ENCODE measurements at places on chromosomes 4 and X. TPM values are rescaled to one million over a fixed set of nuclear protein-coding genes. Genes with fewer than 3 reads are reported as not detected.
A peak's percentile ranks its signal among the peaks of the same experiment; 100 is the strongest.

- DNase-seq = peak; percentile 76
These were observed 24.8 kb downstream of the ZFYVE28 start for GRCh38 chr4:2393353-2394270.

- DNase-seq = no peak
These were observed 1.0 kb downstream of the SNX12 start for GRCh38 chrX:71067089-71067488.

The BEX1 gene
- total RNA-seq = 32.5 TPM

DNA sequence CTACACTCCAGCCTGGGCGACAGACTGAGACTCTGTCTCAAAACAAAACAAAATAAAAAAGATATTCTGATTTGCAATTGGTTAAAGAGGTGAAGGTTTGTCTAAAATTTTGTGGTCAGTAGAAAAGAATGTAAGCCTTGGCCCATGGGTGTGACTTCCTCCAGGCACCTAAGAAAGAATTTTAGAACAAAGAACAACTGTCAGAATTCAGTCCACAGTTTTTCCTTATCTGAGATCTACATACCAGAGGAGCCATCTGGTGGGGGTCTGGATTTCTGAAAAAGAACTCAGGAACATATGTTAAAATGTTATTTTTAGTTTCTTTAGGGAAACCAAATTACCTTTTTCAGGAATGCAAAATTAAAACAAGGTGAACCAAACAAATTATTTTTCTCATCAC, 434.1 kb downstream of the ANKRD50 start:
- no peak for DNase-seq

DNA sequence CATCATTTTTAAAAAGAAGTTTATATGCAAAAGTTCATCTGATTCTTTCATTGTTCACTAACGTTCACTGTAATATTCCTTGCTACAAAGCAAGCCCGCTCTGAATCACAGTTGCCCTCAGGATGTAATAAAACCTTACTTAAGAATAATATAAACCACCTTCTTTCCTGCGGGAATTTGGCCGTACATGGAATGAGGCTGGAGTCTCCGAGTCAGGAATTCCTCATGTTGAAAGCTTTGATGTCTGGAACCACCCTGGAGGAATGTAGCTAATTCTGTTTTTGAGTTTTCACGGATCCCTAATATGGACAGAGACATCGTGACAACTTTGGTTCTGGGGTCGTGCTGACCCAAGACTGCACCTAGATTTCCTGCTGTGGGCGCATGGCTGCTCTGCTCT, 58.5 kb downstream of the CRLF2 start:
- no peak for DNase-seq

DNA sequence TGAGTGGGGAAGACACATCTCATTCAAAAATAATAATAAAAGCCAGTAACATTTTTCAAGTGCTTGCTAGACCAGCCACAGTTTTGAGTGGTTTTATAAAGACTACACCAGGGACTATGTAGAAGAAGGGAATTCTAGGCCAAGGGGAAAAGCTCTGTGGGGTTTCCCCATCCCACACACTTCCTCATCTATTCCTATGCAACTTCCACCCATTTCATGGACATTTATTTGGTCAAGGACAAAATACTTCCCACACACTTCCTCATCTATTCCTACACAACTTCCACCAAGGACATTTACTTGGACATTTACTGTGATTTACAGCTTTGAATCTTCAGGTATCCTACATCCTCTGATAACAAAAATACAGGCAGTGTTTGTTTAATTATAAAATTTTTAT, 86.5 kb upstream of the KLF3 start:
- DNase-seq = no peak

The GAGE1 gene
- not detected for total RNA-seq

The ATP2B3 gene
- total RNA-seq = not detected

DNA sequence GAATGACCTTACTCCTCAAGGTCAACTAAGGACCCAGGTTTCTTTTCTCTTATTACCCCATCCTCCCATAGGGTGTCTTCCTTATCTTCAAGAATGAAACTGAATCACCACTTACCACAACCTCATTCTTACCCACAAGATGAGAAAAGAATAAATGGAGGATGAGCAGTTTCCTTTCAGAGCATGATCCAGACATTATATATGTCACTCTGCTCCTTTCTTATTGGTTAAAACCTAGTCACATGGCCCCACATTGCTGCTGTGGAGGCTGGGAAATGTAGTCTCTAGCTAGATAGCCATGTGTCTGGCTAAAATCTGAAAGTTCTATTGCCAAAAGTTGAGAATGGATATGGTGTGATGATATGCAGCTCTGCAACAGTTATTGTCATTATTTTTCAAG, 62.4 kb upstream of the RAI2 start:
- DNase-seq = no peak

The TBC1D14 gene
- total RNA-seq = 47.0 TPM

- DNase-seq = no peak
These were observed 8.8 kb downstream of the PLXNA3 start for GRCh38 chrX:154466907-154467306.

- DNase-seq = no peak
These were observed 45.3 kb upstream of the ZMAT1 start for GRCh38 chrX:101977106-101977505.

The PF4V1 gene
- total RNA-seq = not detected

The MAGEA2B gene
- not detected for total RNA-seq

DNA sequence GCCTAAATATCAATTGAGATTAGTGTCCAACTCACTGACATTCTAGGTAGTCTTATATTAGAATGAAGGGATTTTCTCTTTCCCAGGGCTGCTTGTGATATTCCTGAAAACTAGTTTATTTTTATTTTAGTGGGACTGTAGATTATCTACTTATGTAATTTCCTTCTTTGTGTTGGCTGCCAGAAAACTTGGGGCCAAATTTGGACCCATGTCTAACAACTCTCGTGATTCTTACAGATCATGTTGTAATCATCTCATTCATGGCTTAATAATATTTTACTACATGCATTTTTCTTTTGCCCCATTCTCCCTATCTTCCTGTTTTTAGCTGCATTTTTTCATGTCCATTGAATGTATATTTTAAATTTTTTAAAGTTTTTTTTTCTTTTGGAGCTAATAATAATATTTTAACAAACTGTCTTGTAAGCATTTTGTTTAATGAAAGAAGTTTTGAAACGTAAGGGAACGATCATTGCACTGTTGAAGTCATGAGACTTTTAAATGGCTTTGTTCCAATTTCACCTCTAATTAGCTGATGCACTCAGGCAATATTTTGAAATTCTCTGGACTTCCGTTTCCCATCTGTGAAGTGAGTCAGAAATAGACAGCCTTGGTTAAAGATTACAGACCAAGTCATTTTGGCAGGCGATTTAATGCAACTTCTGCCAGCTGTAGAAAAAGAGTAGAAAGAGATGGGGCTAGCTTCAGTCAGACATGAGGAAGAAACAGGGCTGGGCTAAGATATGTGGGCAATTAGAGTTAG, 14.3 kb upstream of the TDO2 start:
- DNase-seq = no peak

DNA sequence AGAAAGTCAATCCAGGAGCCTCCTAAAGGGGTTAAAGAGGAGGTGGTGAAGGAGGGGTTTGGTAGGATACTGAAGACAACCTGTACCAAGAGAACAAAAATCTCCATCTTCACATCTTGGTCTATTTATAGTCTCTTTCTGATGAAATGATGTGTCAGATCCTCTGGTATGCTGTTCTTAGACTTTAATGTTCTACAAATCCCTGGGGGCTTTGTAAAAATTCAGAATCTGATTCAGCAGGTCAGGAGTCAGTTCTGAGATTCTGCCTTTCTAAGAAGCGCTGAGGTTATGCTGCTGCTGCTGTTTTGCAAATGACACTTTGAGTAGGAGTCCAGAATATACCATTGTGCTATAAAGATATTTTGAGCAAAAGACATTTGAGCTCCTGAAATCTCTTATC, 172.9 kb upstream of the GLRA2 start:
- no peak for DNase-seq

- DNase-seq = no peak
These were observed 53.8 kb downstream of the NFKB1 start for GRCh38 chr4:102554992-102555391.

- no peak for DNase-seq
These were observed 49.7 kb upstream of the ANKRD17 start for GRCh38 chr4:73308286-73308685.

The COL4A6 gene
- total RNA-seq = 1.5 TPM

- no peak for DNase-seq
These were observed 43.5 kb downstream of the ASIC5 start for GRCh38 chr4:155822572-155822971.

- peak; percentile 44 for DNase-seq
These were observed 687 bp downstream of the CDK16 start for GRCh38 chrX:47218920-47219815.

The NPNT gene
- 795 TPM for total RNA-seq

GRCh38 chr4:178063568-178063967, 621.3 kb upstream of the AGA start:
- no peak for DNase-seq

- DNase-seq = peak; percentile 24
These were observed 32.1 kb downstream of the ZGRF1 start for GRCh38 chr4:112604589-112604988.

GRCh38 chrX:135484641-135485289, 35.7 kb upstream of the INTS6L start:
- peak; percentile 3 for DNase-seq

GRCh38 chrX:47358387-47359065, 11.9 kb upstream of the ZNF157 start:
- DNase-seq = peak; percentile 5

DNA sequence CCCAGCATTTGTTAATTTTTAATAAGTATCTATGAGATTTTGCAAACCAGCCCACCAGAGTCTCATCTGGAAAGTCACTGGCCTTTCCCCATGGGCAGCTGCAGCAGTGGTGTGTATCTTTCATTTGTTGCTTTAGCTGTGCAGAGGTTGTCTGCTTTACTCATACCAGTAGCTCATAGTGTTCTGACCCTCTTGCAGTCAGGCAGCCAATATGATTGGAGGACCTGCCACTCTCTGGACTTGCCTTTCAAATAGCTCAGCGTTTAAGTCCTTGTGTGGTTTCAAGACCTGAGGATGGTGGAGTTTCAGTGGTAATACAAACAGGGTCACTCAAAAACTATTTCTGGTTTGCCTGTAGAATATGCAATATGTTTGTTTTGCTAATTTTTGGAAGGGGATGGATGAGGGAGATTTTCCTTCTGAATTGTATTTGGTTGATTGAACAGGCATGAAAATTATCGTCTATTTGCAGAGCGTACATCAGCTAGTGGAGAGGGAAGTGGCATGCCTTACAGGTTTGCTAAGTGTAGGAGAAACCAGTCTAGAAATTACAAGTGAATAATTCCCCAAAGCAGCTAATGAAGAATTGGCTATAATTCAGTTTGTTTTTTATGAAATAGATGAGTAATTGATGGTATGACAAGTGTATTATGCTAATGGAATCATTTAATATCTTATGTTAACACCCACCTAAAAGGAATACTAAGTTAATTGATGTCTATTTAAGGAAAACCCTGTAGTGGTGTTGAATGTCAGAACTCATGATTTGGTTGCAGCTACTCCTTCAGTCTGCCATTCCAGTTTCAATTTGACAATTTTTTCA, 8.9 kb downstream of the POLA1 start:
- DNase-seq = no peak

- DNase-seq = no peak
These were observed 153.7 kb downstream of the APBB2 start for GRCh38 chr4:41060352-41061334.

The FGFBP1 gene
- 0.22 TPM for total RNA-seq

- no peak for DNase-seq
These were observed 20.5 kb downstream of the SEPTIN6 start for GRCh38 chrX:119672426-119672825.

DNA sequence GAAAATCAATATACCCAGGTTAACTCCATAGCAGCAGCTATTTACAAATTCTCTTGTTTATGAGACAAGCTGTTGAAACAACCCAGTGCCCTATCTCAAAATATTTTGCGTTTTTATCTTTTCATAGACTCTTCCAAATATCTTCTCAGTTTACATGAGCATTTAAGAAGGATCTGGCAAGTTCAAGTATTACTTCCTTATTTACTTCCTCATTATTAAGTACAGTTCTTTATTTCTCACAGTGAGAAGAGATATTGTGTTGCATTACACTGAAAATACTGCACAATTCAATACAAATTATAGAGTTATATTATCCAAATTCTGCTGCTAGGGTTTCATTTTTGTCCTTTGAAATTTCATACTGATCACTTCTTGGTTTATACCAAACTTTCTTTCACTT, 43.6 kb upstream of the UCP1 start:
- DNase-seq = no peak

- no peak for DNase-seq
These were observed 128.2 kb downstream of the C4orf51 start for GRCh38 chr4:145808021-145808650.

The CLDN22 gene
- not detected for total RNA-seq

The DAPP1 gene
- 1.0 TPM for total RNA-seq

DNA sequence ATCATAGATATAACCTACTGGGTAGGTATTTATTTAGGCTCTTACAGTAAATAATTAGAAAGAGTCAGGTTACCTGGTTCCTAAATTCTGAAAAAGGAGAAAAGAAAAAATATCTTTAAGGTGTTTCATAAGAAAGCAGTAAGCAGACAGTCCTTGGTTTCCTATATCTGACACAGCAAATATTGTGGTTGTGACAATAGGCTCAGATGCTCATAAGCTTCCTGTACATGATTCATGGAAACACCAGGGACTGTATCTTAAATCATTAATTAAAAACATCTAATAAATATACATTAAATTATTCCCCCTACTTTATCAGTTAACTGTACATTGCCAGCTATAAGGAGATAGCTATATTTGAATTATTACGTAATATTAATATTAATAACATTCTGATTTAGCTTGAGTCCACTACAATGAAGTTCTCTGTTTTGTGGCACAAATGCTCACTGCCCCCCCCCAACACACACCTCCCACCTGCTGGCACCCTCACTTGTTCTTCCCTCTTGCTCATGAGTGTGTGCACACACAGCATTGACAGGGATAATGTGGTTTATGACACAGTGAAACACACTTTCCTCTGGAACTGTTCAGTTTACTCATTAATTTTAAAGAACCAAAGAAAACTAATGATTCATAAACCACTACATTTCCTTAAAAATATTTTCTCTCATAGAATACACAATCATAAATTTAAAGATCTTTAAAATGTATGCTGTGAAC, 187.4 kb downstream of the NR3C2 start:
- DNase-seq = no peak

DNA sequence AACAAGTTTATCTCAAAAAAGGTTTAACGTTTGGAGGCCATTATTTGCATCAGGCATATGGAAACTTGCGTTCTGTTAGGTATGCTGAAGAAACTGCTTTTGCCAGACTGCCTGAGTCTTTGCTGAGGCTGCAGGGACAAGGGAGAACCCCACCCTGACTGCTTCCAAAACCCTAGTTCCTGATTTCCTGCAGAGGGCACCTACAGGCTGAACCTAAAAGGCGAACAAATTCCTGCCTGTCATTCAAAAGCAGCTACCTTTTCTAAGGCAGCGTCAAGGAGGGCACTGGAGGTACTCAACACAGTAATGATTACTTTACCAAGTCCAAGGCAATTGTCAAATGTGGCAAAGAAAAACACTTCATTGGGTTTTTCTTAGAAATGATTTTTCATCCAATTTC, 578 bp upstream of the CORIN start:
- DNase-seq = no peak

The HS6ST2 gene
- 0.78 TPM for total RNA-seq

Measured in thyroid gland (tissue), 4 donors.